ENCODE measurements at places on chromosomes 12 and 14.

GRCh38 chr14:101454229-101454628 is 107.1 kb upstream of the DIO3 start:
- no peak for DNase-seq

DNA sequence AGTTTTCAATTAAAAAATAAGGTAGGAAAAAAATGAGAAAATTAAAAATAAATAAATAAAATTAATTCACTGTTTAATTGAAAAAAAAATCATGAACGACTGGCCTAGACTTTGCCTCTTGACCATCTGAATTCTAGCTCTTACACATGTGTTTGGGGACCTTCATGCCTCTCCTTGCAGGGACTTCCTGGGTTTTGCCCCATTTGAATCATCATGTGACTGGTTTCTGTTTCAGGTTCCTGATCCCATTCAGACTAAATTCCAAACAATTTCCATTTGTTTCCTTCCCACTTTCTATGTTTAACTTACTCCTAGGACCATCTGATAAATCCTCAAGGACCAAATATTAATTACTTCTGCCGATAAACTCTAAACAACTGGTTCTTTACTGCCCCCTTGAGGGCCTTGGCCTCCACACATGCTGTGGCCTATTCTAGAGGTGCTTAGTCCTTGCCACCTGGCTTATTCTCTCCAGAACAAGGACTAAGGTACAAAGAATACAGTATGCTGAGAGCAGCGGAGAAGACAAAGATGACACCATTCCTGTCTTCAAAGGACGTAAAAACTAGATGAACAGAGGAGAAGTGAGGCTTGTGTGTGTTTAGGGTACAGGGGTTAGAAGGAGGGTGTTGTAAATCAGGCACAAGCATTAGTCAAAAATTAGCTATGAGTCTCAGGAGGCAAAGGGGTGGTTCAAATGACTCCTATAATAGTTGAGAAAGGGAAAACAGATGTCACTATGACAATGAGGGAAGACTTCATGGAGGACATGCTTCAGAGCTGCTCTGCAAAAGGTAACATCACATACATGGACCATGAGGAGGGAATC is 125.8 kb upstream of the AVPR1A start:
- no peak for DNase-seq

- no peak for DNase-seq
Measured at GRCh38 chr14:99462210-99462609, 18.4 kb downstream of the SETD3 start.

DNA sequence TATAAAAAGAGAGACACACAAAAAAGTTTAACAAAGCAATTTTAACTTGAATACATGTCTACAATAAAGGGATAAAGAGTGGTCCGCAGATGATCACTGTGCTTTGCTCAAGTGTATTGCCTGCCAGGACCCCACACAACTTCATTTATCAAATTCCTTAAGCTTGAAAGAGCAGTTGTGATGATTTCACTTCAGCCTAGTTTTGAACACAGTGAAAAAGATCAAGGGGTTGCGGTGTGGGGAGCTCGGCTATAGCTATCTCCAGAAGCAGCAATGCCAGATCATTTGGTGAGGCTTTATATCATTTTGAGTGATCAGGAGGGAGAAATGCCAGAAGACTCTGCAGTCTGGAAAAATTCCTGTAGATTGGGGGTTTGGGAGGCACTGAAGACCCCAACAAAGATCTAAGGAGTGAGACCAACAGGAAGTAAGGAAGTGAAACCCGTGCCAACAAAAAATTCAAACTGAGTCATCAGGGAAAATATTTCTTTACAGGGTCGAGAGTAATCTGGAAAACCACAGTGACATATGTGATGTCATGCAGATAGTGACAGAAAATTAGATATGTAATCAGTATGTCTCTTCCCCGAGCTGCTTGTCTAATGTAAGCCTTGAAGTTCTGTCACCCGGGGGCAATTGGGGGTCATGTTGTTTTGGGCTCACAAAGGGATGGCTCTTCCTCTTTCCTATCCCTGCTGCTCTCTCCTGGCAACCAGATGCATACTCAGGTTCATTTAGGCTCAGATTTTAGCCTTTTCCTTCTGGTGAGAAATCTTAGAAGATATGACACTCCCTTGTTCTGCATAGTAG is 221.8 kb downstream of the MSRB3 start:
- no peak for DNase-seq

- no peak for DNase-seq
Measured at GRCh38 chr12:52535574-52535973, 15.4 kb upstream of the KRT5 start.

- DNase-seq, result no peak
Measured at GRCh38 chr12:87618199-87618598, 411.0 kb downstream of the C12orf50 start.

DNA sequence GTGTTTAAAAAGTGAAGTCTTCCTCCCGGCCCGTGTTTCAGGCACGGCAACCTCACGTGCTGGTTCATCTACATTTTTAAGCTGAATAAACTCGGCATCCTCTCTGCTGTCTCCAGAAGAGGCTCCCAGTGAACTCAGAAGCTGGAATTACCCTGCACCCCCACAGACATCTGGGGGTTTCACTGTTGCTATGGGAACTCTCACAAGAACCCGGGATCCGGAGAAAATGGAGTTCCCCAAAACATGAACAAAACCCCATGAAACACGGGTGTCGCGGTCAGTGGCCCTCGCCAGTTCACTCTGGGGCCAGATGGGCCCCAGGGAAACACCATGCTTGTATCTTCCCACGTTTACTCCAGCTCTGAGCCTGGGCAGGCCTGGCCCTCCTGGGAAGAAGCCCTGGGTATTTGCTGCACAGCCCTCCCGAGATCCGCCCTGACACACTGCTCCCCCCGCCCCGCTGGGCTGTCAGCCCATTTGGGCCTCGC is 143.7 kb downstream of the PIWIL1 start:
- no peak for DNase-seq

- no peak for DNase-seq
Measured at GRCh38 chr12:108804271-108804953, 53.0 kb downstream of the SSH1 start.

Measured in CD4-positive, alpha-beta T cell treated with Interferon alpha-2 for 1 hour (primary cell).